Parietal lobe (tissue), 2 donors: ENCODE measurements at places on chromosomes 12 and 14. TPM values are rescaled to one million over a fixed set of nuclear protein-coding genes. Genes with fewer than 3 reads are reported as not detected.

Gene CIROP
- not detected for total RNA-seq

Gene IFNG-AS1
- total RNA-seq: 0.31 TPM

Gene SMIM41
- total RNA-seq: not detected

Gene CDKN3
- total RNA-seq: 7.5 TPM

Gene PTPRR
- total RNA-seq: 18.5 TPM

Gene BATF
- total RNA-seq: not detected

Gene ACTR6
- 36.3 TPM for total RNA-seq
